Activated naive CD4-positive, alpha-beta T cell treated with Interleukin-2 at 50 U/mL for 16 hours (primary cell): ENCODE measurements at places on chromosomes 7 and 10.

DNA sequence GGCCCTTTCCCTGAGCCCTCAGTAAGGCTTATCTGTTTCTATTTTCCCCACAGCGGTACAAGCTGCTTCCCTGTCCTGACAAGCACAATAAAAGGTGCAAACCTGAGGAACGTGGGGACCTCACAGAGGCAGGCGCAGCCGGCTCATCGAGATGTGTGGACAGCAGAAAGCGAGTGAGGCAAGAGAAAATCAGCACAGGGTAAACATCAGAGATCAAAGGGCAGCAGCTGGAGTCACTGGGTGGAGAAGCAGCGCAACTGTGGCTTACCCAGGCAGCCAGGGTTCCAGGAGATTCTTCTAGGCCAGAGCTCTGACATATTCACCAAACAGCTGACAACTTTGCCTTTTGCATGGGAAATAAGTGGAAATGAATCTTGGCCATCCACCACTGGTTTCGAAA lies 212.6 kb downstream of the WDR11 start:
- no peak for DNase-seq

DNA sequence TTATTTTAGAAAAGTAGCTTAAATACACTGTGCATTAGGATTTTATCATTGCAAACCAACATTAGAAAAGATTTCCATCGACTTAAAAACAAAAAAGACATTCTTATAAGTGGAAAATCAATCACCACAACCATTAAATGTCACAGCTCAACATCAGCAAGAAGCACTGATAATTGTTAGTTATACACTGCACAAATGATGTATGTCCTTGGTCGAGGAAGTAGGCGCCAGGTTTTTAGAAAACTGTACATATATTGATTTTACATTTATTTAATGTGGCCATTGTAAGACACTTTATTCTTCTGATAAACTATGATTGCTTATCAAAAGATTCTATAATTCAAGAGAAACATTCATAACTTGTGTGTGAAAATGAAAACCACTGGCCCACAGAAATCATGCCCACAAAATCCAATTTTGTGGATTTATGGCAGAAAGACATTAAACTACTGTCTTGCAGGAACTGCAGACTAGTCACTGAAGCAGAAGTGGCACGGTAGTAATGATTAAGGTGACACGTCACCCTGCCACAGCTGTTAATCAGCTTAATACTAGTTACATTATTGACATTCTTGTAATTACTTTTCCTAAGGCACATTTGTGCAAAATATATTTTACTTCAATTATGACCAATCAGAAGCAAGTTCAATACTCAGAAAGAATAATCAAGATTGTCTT lies 79.4 kb downstream of the VPS41 start:
- DNase-seq = no peak

DNA sequence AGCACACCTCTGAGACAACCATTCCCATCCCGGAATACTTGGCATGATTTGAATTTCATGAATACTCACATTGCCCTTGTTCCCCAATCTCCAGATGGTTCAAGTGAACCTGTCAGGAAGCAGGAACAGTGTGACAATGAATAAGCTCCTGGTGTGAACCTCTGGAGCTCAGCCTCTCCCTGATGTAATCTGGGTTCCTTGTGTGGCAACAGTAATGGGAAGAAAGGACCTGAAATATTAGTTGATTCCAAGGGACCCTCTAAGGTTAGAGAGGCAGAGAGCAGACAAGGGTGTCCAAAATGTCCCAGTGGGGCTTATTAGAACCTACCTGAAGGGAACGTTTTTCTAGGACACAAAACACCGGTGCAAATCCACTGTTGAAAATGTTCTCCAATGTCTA lies 8.5 kb downstream of the OR2A7 start:
- DNase-seq = no peak

GRCh38 chr7:80783678-80784327 lies 135.0 kb downstream of the SEMA3C start:
- no peak for DNase-seq

GRCh38 chr10:12564173-12564572 lies 214.8 kb downstream of the CAMK1D start:
- DNase-seq = no peak

DNA sequence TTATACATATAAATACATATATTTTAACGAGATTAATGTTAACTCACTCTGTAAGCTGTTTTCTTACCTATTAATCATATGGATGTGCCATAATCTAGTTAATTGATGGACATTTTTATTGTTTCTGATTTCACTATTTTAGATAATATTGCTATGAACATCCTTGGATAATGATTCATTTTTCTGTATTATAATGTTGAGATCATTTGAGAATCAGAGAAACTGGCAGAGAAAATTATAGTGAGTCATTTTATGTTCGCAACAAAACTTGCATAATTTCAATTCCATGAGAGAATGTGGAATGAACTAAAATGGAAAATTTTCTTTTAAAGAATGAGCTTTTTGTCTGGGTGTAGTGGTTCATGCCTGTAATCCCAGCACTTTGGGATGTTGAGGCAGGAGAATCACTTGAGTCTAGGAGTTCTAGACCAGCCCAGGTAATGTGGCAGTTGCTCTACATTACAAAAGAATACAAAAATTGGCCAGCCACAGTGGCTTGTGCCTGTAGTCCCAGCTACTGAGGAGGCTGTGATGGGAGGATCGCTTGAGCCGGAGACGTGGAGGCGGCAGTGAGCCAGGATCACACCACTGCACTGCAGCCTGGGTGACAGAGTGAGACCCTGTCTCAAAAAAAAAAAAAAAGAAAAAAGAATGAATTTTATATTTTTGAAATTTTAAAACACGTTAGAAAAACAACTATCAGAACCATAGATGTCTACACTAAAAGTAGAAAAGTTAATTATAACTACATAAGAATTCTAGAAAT lies 40.5 kb downstream of the PAPSS2 start:
- no peak for DNase-seq

DNA sequence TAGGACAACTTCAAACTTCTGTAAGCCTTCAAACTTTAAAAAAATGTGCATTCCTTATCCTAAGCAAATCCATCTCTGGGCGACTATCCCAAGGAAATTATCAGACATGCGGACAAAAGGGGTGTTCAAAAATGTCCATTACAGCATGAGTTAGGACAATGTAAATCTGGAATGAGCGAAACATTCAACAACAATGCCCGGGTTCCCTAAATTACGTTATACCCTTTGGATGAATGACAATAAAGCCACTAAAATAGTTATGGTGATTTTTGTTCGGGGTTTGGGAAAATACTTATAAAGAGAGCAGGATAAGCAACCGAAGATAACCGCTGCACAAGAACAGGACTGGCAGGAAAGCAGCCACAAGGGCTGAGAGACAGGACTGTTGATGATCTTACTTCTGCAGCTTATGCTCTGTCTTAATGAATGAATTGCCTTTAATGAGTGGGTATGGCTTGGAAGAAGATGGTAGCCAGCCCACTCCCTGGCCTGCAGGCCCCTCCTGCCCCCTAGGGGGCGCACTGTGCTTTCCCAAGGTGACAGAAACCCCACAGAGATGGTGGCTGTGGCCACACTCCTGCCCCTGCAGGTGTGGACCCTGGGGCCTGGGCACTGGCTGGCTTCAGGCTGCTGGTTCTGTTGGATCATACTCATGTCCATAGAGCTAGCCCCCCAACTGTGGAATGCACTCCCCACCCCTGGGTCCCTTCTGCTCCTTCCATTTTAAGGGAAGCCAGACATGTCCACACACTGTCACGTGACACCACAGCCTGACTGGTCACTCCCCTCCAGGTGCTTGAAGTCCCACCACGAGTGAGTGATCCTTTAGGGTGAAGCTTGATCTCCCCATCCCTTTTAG lies 45.0 kb downstream of the ZCCHC24 start:
- peak; percentile 41 for DNase-seq

GRCh38 chr10:119209035-119209735 lies 1.8 kb downstream of the GRK5 start:
- DNase-seq = peak; percentile 71

DNA sequence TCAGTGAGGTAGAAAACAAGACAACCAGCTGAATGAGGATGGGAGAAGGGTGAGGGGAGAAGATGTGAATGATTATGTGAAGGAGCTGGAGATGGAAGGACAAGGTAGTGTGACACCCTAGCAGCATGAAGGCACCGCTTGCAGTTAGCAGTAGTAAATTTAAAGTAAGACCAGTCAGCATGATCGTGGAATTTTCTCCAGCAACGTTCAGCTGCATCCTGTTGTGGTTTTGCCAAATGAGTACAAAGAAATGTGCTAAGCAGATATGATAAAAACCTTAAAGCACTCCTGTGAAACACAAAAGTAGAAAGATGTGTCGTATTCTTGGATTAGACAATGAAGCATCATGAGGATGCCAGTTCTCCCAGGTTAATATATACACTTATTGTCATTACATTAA lies 34.1 kb upstream of the IFRD1 start:
- DNase-seq = no peak

GRCh38 chr7:127745445-127745844 lies 93.5 kb downstream of the SND1 start:
- no peak for DNase-seq

- no peak for DNase-seq
Observed at GRCh38 chr7:130442601-130443000, 1.8 kb upstream of the CEP41 start.

GRCh38 chr7:123057911-123058310 lies 62.4 kb upstream of the TAS2R16 start:
- no peak for DNase-seq

DNA sequence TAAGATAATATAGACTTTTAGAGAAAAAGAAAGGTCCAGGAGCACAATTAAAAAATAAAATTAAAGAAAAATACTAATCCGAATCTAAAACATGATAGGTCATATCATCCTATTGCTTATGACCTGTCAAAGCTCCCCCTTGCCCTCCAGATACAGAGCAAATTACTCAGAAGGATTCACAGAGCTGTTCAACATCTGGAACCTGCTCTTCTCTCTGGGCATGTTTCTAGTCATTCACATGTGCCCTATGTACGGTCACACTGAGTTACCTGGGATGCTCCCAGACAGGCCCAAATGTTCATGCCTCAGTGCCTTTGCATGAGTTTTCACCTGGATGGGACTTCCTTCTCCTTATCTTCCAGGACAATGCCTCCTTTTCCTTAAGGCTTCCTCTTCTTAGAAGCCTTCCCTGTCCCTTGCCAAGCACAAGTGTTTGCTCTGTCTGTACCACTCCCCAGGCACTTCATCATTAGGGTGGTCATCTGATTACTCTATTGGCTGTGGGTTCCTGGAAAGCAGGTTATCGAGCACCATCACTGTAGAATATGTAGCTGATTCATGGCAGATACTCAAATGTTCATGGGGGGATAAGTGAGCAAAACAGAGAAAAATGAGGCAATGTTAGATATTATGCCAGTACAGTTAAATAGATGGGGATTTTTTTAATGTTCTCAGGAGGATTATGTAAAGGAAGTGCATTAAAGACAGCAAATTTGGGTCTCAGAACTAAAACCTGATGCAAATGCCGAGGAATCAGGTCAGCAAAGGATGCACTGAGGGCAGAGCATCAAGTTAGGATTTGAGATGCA lies 12.0 kb upstream of the AOAH start:
- DNase-seq = no peak

DNA sequence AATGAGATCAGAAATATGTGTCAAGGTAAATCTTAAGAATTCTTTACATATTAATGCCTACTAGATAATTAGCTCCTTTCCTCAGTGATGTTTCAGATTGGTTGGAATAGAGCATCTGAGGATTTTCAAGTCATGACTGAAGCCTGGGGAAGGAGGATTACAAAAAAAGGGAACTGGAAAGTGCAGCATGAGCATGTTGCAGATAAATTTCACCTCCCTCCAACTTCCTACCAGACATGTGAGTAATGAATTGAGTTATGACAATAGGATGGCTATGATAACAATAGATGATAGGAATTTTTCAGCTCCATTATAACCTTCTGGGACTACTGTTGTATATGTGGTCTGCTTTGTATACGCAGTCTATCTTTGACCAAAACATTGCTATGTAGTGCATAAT lies 104.2 kb upstream of the RAB18 start:
- DNase-seq = no peak

DNA sequence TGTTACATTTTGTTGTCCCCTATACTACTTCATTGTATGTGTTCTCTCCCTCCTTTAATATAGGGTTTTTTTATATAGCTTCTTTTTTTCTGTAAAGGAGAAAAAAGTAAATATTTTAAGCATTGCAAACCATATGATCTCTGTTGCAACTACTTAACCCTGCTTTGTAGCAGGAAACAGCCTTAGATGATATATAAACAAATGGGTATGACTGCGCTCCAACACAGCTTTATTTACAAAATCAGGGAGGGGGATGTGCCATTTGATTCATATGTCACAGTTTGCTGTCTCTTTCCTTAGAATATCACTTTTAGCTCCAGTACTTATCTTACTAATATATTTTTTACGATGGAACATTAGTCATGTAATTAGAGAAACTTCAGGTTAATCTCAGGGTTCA lies 155.2 kb upstream of the GNAI1 start:
- no peak for DNase-seq

DNA sequence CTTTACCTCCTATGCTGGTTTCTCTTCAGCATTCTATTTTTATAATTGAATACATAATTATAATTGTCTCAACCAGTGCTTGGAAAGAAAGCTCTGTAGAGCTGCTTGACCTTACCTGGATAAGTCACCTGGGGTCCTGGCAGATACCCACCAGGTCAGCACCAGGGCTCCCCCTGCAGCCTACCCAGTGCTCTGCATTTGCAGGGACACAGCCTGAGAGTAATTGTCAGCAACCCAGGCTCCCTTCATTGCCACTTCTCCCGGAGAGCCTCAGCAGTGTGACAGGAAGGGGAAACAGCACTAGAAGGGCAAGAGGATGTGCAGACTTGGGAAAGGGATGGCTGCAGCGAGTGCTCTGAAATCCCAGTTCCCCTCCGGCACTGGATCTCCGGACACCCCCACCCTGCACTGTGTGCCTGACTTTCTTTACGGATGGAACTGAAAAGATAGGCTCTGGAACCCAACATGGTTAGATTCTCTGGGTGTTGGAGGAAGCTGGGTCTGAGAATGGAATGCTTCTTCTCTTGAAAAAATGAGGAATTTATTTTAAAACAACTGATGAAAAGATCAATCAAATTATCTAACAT lies 11.4 kb upstream of the PAX4 start:
- peak; percentile 22 for DNase-seq

GRCh38 chr10:18350340-18350739 lies 210.1 kb downstream of the CACNB2 start:
- no peak for DNase-seq

DNA sequence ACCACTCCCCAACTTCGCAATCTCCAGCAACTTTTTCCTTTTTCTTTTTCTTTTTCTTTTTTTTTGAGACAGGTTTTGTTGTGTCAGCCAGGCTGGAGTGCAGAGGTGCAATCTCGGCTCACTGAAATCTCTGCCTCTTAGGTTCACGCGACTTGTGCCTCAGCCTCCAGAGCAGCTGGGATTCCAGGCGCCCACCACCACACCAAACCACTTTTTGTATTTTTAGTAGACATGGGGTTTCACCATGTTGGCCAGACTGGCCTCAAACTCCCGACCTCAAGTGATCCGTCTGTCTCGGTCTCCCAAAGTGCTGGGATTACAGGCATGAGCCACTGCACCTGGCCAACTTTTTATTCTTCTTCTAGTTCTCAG lies 55.0 kb downstream of the KIAA1549 start:
- no peak for DNase-seq

DNA sequence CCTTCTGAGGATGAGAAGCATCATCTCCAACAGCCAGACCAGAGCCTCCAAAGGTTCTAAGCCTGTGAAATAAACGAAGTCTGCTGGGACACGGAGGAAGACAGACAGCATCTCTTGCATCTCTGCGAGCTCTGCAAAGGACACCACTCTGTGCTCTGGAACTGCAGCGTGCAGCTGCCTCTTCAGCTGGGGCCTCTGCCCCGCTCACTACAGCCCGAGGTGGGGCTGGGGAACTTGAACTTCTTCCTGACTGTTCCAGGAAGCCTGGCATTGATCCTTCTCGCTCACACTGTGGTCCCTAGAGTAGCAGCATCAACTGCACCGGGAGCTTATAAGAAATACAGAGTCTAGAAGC lies 163.3 kb downstream of the USP6NL start:
- DNase-seq = no peak
